ENCODE measurements at places on chromosomes 2 and 18.

DNA sequence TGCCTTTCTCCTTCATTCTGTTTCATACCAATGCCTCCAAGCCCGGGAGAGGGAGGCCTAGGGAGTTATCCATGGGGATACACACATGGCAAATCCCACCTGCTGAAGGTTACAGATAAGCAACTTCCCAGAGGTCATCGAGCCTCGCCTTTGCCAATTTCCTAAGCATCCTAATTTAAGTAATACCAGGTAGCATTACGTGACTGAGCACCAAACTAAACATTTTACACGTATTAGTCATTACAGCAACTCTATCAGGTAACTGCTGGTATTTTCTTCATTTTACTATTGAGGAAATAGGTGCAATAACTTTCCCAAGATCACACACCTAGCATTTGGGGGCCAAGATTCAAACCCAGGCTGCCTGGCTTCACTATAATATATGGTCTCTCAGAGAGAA lies 30.1 kb upstream of the BZW1 start:
- DNase-seq: no peak

- DNase-seq: no peak
These were observed 138.5 kb downstream of the MTX2 start for GRCh38 chr2:176407706-176408105.

DNA sequence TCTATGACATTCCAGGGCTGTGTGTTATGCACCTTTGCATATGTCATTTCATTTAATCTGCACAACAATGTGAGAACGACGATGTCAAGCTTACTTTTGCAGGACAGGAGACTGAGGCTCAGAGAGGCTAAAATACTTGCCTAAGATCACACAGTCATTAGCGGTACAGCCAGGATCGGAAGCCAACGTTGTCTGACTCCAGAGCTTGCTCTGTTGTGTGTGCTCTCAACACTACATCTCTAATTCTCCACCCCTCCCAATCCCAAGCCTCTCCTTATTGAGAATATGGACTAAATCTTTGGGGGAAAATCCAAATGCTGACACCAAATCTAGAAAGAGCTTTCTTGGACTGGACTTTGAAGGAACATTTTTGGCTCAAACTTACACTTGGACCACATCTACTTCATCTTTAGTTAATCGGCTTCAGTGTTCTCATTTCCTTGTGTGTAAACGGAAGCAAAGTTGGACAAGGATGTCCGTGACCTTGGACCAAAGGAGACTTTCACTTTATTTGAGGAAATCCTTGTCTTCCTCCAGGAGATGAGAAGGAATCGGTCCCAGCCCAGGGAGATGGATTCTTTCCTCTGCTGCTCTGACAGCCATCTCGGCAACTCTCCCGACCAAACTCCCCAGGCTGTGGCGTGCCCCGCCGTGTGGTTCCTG lies 242.4 kb downstream of the LPIN1 start:
- no peak for DNase-seq

DNA sequence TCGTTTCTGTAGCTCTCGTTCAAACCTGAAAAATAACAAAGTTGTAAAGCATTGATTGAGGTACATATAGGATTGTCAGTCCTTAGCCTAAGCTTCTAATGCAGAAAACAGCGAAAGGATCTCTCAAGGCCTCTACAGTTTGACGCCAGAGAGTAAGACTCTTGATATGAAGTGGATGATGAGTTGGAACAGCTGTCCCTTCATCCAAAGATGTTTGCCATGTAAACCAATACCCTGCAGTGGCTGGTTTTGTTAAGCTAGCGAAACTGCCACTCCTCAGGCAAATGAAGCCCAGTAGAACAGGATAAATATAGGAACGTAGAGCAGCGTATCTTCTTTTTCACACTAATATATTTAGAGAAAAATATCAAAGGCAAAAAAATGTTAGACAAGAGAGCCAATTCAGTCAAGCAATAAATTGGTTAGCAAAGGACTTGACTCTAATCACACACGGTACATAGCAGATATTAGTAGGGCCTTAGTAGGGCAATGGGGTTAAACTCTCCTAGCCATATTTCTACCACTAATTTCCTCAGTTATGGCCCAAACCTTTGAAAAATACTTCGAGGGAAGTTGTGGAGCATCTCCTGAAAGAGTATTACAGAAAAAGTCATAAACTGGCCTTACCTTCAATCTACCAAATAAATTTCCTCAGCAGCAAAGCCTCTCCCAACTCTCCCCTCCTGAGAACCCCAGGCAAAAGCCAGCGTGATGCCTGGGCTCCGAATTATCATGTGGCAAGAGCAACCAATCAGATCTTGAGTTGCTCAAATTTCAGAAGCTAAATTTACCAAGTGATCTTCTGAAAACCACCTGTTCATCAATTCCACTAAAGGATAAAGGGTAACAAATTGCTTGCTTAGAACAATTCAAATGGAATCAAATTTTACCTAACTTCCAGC lies at the start of gene NEB:
Gene NEB (minus strand): TSS at position 706 of the 902 bp plus-strand sequence. CDS start 1,320 bp downstream, outside the sequence.
- no peak for DNase-seq

GRCh38 chr2:75287624-75288316 lies 88.5 kb upstream of the TACR1 start:
- no peak for DNase-seq

GRCh38 chr2:118667964-118668363 lies 179.5 kb downstream of the EN1 start:
- DNase-seq: no peak

DNA sequence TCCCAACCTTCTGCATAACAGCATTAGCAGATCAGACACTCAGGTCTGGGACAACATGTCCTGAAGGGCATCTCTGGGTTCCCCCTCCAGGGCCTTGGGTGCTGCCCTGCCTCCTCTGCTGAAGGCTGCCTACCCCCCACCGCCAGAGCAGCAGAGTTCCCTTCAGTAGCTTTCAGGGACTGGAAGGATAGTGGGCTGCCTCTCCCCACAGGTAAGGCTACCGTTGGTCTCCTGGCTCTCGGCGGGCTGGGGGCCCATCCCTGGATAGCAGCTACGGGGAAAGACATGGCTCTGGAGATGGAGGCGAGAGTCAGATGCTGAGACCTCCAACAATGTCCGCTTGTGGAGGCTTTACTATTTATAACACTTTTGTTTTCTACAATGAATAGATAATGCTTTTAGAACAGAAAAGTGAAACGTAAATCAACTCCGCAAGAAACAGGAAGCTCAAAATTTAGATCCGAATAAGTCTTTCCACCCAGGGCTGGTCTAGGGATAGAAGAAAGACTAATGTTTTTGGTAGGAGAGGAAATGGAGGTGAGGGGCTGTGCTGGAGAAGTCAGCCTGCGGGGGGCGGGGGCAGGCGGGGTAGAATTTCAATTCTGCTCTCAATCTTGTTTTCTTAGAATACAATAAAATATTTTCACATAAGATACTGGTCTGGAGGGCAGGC lies 58.4 kb downstream of the ARL4C start:
- no peak for DNase-seq

DNA sequence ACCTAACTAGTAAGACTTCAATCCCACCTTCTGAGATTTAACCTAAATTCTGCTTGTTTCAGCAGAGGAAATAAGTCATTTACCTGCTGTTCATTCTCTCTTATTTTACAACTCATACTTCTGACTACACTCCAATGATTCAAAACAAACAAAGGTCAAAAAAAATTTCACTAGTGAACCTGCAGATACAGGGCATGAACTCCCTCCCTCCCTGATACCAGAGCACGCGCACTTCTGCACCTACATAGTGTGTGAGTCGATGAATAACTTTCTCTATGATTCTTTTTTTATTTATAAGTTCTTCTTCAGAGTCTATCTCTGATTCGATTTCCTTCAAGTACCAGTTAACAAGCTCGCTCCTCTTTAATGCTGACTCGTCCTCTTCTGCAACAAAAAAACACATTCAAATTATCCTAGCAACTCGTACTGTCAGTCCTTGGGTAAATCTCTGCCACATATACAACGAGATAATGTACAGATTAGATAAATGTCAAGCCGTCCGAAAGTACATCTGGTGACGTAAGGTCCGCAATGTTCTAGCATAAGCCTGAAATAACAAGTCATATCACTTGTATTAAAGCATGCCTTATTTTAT lies 7.4 kb upstream of the LCT start:
- no peak for DNase-seq

DNA sequence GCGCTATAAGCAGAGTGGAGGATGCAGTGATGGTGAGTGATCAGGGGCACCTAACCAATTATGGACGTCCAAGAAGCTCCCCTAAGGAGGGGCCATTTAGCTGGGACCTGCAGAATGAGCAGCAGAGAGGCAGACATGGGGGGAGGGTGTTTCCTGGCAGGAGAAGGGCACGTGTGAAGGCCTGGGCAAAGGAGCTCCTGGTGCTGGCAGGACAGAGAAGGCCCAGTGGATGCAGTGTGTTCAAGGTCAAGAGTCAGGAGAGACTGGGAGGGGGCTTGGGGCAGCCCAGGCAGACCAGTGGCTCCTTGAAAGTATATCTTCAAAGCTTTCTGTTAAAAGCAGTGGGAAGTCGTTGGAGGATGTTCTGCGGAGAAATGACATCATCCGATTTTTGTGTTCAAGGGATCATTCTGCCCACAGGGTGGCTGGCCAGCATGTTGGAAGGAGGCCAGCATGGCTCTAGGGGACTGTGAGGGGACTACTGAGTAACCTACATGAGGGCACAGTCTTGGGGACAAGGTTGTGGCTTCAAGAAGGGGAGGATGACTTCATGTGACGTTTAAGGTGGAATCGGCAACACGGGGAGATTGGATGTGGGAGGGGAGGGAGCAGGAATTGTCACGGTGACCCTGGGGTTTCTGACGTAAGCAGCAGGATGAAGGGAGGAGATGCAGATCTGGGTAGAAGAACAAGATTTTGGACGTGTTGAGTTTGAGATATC lies 9.0 kb upstream of the CIB4 start:
- peak; percentile 31 for DNase-seq

GRCh38 chr2:45114221-45114955 lies 105.1 kb upstream of the SIX2 start:
- no peak for DNase-seq

DNA sequence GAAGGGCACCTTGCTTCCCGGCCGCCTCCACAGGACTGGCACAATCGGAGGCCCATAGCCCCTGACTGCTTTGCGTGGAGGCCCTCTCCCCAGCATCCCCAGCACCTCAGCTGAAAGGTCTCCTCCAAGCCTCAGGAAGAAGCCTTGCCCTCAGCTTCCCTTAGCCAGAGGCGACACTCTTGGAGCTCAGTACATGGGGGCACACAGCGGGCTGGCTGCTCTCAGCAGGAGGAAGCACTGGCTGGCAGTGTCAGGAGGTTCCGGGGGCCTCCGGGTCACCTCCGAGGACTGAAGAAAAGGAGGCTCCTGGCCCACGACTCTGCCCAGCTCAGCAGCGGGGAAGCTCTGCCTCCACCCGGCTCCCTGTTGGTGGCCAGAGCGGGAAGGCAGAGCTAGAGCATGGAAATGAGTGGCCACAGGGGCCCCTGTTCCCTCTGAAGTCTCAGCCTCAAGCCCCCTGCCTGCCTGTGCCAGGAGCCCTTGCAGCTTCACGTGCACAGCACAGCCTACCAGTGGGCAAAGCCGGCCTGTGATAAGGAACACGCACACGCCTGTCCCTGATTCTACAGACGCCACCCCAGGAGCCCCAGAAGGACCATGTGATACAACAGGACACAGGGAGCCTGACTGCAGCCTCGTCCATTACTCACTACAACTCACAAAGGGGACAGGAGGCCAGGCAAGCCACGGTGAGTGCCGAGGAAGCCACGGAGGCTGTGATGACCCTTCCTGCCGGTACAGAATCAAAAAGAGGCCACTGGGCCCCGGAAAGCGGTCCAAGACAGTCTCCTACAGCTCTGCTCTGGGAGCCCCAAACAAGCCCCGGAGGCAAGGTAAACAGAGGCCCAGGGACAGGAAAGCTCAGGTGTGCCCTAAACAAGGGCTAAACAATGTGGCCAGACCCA lies 15.5 kb downstream of the HDAC4 start:
- no peak for DNase-seq

GRCh38 chr2:168577885-168578284 lies 121.8 kb downstream of the CERS6 start:
- no peak for DNase-seq

GRCh38 chr2:27282892-27283291 lies 663 bp downstream of the TRIM54 start:
- no peak for DNase-seq

DNA sequence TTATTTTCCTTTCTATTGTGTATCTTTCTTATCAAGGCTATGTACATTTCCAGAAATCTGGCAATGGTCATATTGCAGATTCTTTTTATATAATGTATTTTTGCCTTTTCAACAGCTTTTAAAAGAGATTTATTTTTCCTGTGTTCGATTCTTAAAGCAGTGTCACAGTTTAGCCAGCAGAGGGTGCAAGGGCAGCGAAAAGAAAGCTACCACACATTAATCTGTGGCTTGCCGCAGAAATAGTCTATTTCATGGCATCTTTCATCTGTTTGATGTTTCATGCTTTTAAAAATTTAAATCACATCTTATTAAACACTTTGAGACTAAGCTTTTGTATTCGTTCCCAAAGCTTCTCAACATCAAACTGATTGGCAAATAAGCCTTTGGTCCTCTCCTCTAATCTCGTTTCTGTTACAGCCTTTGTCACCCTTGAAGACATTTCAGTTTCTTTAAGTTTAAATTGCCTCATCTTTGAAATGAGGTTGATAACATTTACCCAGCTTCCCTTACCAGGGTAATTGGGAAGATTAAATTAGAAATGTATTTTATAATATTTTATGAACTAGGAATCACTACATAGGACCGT lies 73.3 kb downstream of the PIK3C3 start:
- DNase-seq: no peak

DNA sequence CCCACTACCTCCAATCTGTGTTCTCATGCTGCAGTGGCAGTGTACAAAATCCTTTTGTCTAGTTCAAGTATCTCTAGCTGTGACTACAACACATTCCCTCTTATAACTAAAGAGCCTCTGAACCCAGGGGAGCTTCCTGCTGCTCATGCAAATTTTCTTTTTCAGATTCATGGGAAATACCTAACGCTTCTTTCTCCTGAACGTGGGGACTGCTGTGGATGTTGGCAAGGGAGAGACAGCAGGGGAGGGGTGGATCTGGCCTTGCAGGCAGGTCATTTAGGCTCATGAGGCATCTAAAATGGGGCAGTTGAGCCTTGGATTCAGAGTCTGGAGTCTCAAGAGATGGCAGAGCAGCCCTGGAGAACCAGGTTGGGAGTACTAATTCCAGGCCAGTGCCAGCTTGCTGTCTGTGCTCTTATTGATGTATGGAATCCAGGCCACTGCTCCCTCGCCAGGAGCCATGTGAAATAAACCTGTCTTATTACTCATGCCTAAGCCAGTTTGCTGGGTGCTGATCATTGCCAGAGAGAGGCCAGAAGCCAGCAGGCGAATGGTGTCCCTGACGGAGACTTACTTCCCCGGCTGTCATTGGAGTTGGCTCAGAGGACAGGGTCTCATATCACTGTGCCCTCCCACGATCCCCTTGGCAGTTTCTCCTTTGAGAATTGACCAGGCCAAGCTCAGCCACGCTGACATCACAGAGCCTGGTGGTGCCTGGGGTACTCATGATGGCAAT lies 29.2 kb upstream of the TNP1 start:
- DNase-seq: no peak

DNA sequence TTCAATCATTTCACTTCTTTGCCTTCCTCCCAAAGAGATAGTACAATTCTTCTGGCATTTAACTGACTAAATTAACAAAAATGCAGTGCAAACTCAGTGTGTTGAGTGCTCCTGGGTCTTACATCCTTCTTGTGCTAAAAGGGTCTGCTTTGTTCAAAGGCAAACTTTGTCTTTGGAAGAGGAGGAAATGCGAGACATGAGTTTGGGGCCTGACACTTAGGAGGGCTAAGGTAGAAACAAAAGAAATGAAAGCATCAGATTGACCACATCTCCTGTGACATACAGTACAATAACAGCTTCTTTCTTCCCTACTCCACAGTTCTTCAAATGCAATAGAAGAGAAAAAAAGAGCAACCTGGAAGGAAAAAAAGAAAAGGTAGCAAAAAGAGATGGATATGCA lies 161.7 kb downstream of the CNTNAP5 start:
- no peak for DNase-seq
